ENCODE measurements at places on chromosomes 4 and X. TPM values are rescaled to one million over a fixed set of nuclear protein-coding genes. Genes with fewer than 3 reads are reported as not detected.

Gene FGG
- not detected for polyA plus RNA-seq

Gene SLC2A9
- polyA plus RNA-seq: 3.5 TPM

Gene ELOVL6
- 13.2 TPM for polyA plus RNA-seq

Gene CCKAR
- not detected for polyA plus RNA-seq

Gene TMPRSS11F
- not detected for polyA plus RNA-seq

Gene IDH3G
- polyA plus RNA-seq: 76.1 TPM

Gene CT47B1
- polyA plus RNA-seq: not detected

Gene WAS
- polyA plus RNA-seq: not detected

Gene PHEX
- 0.64 TPM for polyA plus RNA-seq

Gene TLR3
- 0.68 TPM for polyA plus RNA-seq

Gene HDX
- 3.8 TPM for polyA plus RNA-seq

Gene GPR50
- polyA plus RNA-seq: not detected

Gene CEP135
- 5.7 TPM for polyA plus RNA-seq

Gene HNRNPDL
- 130 TPM for polyA plus RNA-seq

Gene SEPTIN11
- polyA plus RNA-seq: 478 TPM

Gene AGTR2
- not detected for polyA plus RNA-seq

Gene IL21
- not detected for polyA plus RNA-seq

Gene CNGA1
- polyA plus RNA-seq: not detected

Gene DRD5
- not detected for polyA plus RNA-seq

Gene FRMD7
- polyA plus RNA-seq: not detected

Gene GABRE
- 13.0 TPM for polyA plus RNA-seq

Gene DSPP
- not detected for polyA plus RNA-seq

Gene RBM10
- 28.4 TPM for polyA plus RNA-seq

Gene GPC4
- 6.4 TPM for polyA plus RNA-seq

Gene MAGEA4
- not detected for polyA plus RNA-seq

Gene CACNA1F
- not detected for polyA plus RNA-seq

Gene CFAP47
- not detected for polyA plus RNA-seq

Gene DCHS2
- polyA plus RNA-seq: not detected

Gene HELT
- not detected for polyA plus RNA-seq

Gene DCAF8L2
- not detected for polyA plus RNA-seq

Gene QRFPR
- not detected for polyA plus RNA-seq

Gene RNF4
- polyA plus RNA-seq: 67.8 TPM

Gene RAB41
- polyA plus RNA-seq: not detected

Gene CXorf49
- polyA plus RNA-seq: not detected

Gene PRDM8
- polyA plus RNA-seq: 1.7 TPM

Gene BTC
- not detected for polyA plus RNA-seq

Gene RENBP
- polyA plus RNA-seq: not detected

Gene SYTL5
- polyA plus RNA-seq: not detected

Gene LPAR4
- polyA plus RNA-seq: not detected

Gene F8A3
- polyA plus RNA-seq: 0.16 TPM

Measured in GM23248 (cell line).